Activated naive CD4-positive, alpha-beta T cell treated with anti-CD3 and anti-CD28 coated beads, Interleukin-2, amount 50 U/mL, for 72 hours (primary cell): ENCODE measurements at places on chromosomes 3 and 15. TPM values are rescaled to one million over a fixed set of nuclear protein-coding genes. Genes with fewer than 3 reads are reported as not detected.

The UBAP1L gene
- 2.2 TPM for total RNA-seq

The ARNT2 gene
- not detected for total RNA-seq

The UROC1 gene
- not detected for total RNA-seq

The GOLGA6B gene
- 1.1 TPM for total RNA-seq

The TRH gene
- total RNA-seq, result not detected

The DUOXA2 gene
- total RNA-seq, result not detected

DNA sequence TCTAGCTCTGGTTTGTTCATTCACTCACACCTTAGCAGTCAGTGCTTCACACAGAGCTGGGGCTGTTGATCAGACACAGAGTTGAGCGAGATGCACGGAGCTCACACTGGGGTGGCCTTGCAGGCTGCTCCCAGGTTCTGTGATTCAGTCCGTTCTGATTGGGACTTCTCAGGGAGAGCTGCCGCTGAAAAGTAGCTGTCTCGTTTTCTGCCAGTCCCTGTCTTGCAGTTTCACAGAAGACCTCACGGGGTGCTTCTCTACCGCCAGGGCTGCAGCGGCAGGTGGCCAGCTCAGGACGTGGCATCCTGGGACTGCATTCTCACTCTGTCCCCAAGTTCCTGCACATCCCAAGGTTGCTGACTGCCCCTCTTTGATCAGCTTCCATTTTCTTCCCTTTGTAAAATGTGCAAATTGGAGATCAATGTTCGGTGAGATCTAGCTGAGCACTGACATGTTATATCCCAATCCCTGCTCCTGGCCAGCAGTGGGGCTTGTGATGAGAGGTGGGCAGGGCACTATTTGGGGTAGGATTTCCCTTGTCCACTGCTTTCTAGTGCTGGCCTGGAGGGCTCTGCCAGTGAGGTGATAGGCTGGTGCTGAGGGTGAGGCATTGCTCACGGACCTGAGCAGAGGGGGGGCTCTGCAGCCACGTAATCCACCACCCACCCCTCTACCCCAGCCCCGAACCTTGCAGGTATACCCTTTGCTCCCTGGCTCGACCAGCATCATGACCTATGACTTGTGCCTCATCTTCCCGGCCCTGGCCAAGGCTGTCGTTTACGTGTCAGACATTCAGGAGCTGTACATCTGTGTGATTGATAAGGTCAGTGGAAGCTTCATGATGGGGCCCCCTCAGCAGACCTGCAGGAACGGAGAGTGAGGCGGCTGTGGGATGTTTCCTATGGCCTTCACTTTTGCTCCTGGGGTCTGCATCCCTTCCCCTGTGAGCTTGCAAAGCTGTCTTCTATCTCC lies 5.3 kb upstream of the TXNRD3 start:
- no peak for DNase-seq

DNA sequence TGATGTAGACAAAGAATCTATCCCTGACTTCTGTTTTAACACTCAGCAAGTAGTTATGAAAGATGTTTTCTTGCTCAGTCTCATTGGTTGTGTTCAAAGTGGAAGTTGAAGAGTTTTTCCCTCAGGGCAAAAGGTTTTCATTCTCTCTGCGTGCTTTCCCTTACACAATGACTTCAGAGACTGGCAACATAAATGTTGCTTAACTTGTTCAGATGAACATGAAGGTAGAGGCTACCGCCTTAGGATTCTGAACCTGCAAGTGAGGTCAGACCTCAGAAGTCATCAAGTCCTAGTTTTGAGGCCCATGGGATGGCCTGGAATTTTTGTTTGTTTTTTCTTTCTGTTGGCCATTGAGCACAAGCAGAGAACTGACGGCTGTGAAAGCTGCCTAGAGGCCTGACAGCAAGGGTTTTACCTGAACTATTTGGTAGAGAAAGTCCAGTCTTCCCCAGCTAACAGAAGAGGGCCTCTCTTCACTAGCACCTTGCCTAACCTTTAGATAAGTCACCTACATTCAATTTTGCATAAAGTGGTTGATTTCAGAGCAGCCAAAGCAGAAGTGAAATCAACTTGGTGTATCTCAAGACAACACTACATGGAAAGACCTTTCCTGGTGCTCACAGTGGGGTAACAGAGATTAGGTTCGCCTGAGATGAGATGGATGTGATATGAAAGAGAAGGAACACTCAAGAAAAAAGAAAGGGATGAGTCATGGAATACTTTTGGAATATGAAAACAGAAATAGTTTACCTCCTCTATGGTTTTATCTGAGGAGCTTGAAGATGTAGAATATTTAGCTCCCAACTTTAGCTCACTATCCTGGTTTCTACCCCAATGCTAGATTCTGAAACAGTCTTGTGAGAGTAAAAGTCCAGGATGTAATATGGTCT lies 53.6 kb upstream of the AP4E1 start:
- no peak for DNase-seq

DNA sequence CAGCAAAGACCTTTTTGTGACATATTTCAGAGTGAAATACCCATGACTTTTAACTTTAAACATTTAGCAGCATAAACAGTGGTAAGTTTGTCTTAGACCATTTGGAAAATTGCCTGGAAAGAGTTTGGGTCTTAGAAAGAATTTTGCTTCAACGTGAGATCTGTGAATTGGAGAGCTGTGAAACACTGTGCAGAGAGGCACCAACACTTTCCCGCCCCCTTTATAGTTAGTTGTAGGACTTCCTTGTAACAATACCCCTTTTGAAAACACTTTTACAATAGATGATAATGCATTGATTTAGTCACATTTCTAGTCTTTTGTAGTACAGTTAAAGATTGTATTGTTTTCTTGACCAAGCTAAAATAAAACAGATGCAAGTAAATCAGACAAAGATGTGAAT lies 43.5 kb upstream of the MBNL1 start:
- DNase-seq, result no peak

GRCh38 chr15:29692527-29692926 lies 129.7 kb downstream of the TJP1 start:
- DNase-seq, result no peak

- DNase-seq, result no peak
Measured at GRCh38 chr15:96612917-96613316, 282.4 kb downstream of the NR2F2 start.

DNA sequence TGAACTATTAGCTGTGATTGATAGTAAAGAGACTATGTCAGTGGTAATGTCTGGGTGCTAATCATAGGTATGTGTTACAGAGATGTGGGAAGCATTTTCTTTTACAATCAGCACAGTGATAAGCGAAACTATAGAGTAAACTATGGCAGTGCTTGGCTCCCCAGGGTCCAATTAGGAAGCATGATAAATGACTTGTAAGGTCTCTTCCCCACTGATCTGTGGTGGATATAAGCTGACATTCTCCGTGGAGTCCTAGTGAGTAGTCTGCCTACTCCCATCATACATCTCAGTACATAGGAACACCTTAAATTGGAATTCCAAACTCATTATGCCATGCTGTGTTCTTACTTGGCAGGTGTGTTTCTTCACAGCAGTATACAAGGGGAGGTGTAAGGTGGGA lies 204.2 kb downstream of the GAP43 start:
- no peak for DNase-seq

- DNase-seq, result no peak
Measured at GRCh38 chr15:39025321-39025720, 460.7 kb upstream of the RASGRP1 start.

DNA sequence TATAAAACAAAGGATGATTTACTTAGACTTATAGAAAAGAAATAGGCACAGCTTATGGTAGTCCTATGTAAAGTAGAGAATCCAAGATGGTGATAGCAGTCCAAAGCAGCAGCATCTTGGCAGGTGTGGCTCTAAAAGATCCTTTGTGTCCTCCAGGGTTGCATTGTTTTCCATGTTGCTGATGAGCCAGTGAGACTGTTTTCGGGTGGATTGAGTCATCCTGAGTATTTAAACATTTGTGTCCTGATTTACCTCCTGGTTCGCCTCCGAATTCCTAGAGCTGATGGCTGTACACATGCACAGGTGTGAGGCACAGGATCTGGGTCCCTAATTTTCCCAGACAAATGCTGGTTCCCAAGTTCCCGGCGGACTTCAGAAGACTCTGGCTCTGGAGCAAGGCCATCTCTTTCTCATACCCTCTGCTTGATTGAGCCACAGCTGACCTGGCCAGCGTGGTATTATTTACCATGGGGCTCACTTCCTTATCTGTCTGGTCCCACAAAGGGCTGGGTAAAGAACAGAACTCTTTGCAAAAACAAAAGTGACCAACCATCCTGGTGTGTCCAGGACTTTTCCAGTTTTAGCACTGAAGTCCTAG lies 51.0 kb downstream of the ARNT2 start:
- no peak for DNase-seq

DNA sequence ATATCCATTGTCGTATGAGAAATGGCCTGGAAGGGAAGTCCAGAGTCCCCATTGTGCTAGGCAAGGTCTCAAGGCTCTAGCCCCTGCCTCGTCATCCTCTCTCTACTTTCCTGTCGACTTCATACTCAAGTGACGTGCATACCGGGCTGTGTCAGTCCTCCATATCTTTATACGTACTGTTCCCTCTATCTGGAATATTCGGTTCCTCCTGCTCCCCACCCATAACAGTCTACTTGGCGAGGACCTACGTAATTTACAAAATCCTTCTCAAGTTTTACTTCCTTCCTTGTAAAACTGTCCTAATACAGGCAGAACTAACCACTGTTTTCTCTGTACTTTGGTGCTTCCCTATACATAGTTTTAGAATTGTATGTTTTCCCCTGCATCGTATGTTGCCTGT lies 2.2 kb upstream of the ALPK3 start:
- DNase-seq, result no peak

- DNase-seq, result no peak
Measured at GRCh38 chr3:30864132-30864531, 30.3 kb downstream of the GADL1 start.
